Fibroblast of the aortic adventitia (primary cell): ENCODE measurements at places on chromosomes 1 and 21.

DNA sequence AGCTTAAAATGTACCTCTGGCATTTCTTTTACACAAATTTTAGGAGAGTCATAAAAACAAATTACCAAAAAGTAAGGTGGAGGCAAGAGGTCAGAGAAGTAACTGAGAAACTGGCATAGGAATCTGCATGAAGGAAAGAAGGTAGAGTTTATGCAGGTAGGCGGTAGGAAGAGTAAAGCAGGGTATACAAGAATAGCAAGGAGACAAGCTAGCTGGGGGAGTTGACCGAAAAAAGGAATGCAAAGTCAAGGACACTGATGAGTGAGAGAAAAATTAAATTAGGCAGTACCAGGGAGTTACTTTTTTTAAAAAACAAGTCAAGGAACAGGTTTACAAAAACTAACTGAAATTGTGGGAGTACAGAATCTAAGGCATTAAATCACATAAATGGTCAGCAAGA lies 56.0 kb downstream of the FOXJ3 start:
- DNase-seq, result no peak

- no peak for DNase-seq
Measured at GRCh38 chr1:37651803-37652202, 17.1 kb upstream of the RSPO1 start.

GRCh38 chr1:225700889-225701465 lies 48.1 kb upstream of the ENAH start:
- DNase-seq, result peak; percentile 37

GRCh38 chr1:63950023-63950422 lies 176.2 kb downstream of the ROR1 start:
- peak; percentile 70 for DNase-seq

DNA sequence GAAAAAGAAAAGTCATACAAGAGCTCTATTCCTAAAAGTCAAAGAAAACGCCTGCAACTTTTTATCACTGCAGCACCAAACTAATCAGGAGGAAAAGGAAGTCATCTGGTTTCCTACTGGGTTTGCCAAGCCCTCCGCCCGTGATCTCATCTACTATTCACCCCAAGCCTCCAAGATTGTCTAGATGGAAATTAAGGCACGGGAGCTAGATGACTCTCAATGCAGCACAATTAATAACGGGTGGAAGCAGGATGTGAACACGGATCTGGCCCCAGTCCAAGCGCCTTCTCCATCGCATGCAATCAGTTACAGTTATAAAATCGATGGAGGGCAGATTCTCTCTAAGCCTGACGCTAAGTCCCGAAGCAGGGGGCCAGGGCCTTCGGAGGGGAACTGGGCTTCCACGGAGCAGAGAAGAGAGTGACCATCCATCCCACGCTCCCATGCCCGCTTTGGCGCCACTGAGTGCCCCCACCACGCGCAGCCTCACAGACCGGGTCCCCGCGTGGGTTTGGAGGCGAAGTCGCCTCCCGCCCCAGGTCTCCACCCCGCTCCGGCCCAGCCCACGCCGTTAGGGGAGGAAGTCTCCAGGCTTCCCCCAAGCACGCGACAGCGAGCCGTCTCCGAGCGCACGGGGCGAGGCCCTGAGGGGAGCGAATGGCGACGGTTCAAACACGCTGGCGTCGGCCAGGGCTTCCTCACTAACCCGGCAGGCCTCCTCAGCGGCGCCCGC lies 1.8 kb downstream of the HSF2BP start:
- no peak for DNase-seq

DNA sequence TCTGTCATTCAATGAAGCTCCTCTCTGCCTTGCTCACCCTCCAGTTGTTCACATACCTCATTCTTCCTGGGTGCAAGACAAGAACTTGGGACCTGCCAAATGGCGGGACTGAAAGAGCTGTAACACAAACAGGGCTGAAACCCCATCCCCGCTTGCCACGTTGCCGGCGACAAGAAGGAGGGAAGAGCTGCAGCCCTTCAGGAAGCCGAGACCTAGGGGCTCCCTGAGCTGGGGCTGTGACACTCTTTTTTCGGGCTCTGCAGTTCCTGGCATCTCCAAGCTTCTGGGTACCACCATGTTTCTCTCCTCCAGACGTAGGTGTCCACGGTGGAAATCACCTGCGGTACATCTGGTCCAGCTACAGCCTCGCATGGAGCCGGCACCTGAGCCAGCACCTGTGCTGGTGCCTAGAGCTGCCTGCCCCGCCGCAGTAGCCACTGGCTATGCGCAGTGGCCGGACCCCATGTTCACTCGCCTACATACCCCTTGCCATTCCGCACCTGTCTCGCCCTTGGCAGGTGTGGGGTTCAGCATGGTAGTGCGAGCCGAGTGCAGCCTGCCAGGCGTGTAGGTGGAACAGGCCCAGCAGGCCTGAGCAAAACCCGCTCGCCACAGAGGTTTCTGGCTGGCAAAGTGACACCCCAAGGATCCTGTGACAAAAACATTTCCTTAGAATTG lies 367.0 kb upstream of the NEGR1 start:
- no peak for DNase-seq

- no peak for DNase-seq
Measured at GRCh38 chr21:25424634-25425033, 182.6 kb downstream of the MRPL39 start.

DNA sequence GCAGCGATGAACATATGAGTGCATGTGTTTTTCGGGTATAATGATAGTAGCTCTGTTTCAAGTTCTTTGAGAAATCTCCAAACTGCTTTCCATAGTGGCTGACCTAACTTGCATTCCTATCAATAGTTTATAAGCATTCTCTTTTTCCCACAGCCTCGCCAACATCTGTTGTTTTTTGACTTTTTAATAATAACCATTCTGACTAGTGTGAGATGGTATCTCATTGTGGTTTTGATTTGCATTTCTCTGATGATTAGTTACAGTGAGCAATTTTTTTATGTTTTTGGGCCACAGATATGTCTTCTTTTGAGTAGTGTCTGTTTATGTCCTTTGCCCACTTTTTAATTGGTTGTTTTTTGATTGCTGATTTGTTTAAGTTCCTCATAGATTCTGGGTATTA lies 10.6 kb upstream of the RUNX1 start:
- DNase-seq, result peak; percentile 11

- DNase-seq, result peak; percentile 95
Measured at GRCh38 chr1:12480748-12481362, 137.2 kb downstream of the DHRS3 start.

- no peak for DNase-seq
Measured at GRCh38 chr1:235018720-235019444, 109.8 kb downstream of the TOMM20 start.

GRCh38 chr1:233295975-233296322 lies 424 bp upstream of the PCNX2 start:
- DNase-seq, result no peak

GRCh38 chr1:242745079-242745478 lies 220.6 kb upstream of the PLD5 start:
- no peak for DNase-seq

DNA sequence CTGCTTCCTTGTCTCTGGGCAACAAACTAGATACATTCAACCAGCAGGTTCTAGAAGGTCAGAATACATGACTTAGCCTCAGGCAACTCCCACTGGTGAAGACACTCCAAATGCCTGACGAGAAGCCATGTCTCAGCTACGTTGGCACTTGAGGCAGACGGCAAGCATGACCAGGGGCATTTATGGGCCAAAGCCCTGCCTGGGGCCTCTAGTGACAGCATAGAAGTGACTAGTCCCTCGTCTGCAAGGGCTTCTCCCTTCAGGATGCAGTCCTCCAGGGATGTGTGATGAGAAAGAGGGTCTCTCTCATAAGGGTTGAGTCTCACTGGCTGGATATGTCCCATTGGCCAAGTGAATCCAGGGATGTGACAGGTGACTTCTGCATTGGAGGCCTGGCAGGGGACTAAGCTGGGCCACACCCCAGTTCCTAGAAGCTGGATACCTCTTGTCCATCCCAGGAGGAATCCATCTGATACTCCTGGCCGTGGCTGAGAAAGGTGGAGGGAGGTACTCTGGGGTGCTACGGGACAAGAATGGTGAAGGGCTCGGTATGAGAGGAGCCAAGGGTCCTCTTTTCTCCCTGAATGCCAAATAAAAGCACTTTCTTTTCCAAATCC lies 148.6 kb upstream of the HMGB4 start:
- no peak for DNase-seq

- DNase-seq, result no peak
Measured at GRCh38 chr1:223008808-223009207, 134.2 kb downstream of the TLR5 start.

DNA sequence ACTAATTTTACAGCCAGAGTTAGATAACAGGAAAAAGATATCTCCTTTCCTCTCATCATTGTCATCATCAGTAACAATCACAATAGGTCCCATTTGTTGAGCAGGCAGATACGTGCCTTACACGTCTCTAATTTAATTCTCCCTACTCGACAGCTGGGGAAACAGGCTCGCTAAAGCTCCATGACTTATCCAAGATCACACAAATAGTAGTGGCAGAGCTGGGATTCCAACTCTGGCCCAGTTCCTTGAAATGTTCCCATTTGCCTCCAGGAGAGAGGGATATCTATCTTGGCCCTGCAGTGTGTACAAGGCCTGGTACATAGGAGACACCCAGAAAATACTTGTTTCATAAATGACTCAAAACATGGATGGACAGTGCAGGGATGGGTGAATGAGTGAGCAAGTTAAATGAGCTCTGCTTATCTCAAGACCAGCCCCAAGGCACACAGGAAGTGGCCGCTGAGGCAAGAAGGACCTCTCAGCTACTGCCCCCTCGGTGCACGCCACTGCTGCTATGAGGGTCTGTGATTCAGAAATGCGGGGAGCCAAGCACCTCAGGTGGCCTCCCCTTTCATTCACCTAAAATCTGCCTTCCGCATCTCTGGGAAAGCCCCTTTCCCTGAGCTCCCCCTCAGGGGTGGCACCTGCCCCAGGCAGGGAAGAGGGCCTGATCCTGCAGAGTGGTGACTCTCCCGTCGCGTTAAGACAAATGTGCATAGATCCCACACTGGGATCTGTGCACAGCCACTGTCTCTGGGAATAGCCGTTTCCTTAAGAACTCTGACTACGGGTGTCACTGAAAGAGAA lies 3.6 kb downstream of the KCNN3 start:
- no peak for DNase-seq

- no peak for DNase-seq
Measured at GRCh38 chr1:232218955-232219865, 410.7 kb downstream of the SIPA1L2 start.

DNA sequence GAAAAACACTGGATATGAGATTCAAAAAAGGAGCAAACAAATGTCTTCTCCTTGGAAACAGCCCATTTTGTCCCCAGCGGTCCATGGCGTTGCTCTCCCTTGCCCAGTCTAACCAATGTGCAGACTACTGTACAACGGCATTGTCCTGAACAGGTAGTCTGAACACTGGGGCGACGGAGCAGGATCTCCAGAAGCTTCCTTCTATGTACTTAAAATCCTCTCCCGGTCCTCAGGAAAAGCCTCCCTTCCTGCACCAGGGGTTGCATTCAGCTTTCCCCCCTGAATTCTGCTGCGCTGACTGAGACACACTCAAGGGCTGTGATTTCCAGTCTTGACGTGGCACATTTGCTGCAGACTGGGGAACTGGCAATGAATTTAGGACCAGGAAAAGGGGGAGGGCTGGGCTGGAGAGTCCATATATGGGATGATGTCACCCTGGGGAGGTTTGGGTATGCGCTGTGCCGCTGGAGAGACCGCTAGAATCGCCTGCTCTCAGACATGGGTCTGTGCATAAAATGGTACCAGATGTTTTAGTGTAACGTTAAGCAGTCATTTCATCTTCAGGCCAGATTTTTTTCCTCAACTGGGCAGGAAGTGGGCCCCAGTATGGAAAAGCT lies 275.9 kb upstream of the C1orf105 start:
- peak; percentile 99 for DNase-seq

DNA sequence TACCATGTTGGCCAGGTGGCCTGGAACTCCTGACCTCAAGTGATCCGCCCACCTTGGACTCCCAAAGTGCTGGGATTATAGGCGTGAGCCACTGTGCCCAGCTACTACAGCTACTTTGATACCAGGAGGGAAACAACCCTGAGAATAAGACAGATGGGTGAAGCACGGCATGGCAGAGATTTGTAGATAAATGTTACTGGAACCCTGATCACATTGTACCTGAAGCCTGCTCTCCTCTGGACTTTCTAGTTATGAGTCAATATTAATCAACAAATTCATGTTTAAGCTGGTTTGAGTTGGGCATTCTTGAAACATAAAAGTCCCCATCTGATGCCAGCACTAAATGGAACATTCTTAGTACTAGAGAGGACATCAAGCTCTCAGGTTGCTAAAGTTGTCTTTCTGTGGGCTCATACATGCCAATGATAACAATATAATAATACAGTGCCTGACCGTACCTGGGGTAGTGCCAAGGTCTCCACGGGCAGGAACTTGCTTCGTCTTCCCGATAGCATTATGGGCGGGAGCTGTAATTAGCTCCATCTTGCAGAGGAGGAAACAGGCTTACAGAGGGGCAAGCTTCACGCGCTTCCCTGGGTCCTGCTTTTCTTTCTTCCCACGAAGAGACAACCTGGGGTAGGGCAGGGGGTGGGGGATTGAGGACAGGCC lies 30.7 kb upstream of the SLC19A1 start:
- no peak for DNase-seq

DNA sequence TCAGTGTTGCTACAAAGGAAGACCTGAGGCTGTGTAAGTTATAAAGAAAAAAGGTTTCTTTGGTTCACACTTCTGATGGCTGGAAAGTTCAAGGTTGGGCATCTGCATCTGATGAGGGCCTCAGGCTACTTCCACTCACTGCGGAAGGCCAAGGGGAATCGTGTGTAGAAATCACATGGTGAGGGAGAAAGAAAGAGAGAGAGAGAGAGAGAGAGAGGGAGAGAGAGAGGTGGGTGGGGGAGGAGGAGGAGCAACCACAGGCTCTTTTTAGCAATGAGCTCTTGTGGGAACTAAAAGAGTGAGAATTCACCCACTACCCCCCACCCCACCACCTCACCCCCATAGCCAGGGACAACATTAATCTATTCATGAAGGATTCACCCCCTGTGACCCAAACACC lies 59.9 kb downstream of the CLSTN1 start:
- no peak for DNase-seq

- DNase-seq, result no peak
Measured at GRCh38 chr1:185672719-185673360, 61.4 kb upstream of the HMCN1 start.

DNA sequence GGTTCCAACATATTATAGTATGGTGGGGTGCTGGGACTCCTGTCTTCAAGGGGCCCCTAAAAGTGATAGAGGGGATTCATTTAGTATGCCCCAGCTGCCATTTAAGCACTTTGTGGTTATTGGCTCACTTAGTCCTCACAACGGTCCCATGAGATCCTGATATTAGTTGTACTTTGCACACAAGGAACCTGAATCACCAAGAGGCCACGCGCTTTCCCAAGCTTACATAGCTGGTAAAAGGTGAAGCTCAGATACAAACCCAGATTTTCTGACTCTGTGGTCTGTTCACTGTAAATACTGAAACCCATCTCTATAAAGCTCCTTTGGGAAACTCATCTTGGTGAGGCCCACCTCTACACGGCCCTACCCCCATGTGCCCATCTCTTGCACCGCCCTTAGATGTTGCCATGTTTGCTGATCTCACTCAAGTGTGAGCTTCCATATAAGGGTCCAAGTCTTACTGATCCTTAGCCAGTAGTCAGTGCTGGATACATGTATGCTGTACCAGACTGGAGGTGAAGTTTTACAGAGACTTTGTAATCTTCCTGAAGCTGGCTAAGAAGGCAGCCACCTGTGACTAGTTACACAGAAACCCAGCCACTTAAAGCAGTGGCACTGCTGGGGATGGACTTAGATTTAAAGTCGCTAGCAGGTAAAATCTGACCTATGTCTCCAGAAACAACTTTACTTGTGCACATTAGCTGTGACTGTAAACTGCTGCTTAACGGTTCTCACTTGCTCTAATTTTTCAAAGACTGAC lies 124.4 kb upstream of the HOOK1 start:
- no peak for DNase-seq
